SW480 (cell line): ENCODE measurements at places on chromosomes 7 and 10.
A peak's percentile ranks its signal among the peaks of the same experiment; 100 is the strongest.

DNA sequence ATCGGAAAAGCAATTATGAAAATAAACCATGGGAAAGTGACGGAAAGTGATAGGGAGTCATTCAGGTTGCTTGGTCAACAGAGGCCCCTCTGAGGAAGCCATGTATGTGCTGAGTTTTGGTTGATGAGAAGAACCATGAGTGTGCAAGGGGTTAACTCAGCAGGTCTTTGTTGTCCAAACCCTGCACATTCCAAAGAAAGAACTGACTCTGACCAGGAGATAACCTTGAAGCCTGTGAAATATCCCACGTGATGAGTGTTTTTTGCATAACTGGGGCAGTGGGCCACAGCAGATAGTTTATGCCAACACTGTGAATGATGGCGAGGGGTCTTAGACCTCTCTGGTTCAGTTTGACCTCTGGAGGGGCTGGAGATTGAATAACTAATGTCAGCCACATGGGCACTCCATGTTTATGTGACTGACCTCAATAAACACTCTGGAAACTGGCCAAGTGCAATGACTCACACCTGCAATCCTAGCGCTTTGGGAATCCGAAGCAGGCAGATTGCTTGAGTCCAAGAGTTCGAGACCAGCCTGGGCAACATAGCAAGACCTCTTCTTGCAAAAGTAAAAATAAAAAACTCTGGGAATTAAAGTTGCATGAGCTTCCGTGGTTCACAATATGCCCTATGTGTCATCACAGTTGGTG, 154.0 kb upstream of the FOXK1 start:
- no peak for DNase-seq

DNA sequence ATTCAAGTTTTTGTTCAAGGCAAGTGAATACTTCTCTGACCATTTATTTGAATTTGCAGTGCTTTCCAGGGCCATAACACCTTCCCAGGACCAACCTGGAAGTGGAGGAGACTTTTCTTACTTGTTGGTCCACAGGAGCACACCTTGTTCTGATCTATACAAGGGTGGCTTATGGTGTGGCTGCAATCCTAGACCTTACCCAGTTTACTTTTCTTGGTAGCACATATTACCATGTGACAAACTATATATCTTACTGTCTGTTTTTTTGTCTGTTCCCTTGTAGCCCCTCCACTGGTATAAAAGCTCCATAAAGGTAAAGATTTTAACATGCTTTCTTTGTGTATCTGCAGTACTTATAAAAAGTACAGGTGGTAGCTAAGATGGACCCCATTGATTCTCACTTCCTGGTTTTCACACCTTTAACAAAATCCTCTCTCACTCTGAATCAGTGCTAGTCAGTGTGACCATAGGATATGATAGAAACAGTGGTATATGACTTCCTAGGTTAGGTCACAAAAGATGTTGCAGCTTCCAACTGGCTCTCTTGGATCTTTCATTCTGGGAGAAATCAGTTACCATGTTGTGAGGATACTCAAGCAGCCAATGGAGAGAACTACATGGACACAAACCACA, 5.6 kb upstream of the ASB4 start:
- no peak for DNase-seq

DNA sequence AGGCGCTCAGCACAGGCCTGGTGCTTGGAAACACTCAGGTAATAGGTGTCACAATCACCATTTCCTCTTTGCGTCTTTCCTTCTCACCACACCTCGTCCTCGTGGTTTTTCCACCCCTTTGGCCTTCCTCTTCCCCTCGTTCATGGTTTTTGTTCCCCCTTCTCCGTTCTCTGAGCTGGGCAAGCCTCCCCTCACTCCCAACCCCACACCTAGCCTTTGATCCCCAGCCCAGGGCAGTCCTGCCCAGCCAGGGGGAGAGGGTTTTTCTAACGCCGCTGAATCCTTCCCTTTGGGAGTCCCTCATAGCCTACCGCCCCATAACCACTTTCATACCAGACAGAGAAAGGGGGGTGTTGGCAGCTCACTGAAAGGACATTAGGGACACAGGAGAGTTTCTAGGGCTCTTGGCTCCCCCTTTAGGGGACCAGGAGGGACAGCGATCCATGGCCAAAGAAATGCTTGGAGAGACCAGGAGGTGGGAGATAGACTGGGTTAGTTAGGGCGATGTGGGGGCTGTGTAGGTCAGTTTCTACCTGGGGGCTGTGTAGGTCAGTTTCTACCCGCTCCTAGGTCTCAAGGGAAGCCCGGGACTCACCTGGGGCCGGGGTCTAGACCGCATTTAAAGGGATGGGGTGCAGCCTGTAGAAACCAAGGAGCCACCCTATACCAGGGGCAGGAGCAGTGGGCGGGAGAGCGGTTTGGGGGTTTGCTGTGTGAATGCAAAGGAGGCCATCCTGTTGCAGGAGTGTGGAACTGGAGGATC, 1.4 kb downstream of the EPHB4 start:
- DNase-seq = peak; percentile 85

- DNase-seq = no peak
These were observed 68.4 kb upstream of the TMEM229A start for GRCh38 chr7:124101173-124101768.

DNA sequence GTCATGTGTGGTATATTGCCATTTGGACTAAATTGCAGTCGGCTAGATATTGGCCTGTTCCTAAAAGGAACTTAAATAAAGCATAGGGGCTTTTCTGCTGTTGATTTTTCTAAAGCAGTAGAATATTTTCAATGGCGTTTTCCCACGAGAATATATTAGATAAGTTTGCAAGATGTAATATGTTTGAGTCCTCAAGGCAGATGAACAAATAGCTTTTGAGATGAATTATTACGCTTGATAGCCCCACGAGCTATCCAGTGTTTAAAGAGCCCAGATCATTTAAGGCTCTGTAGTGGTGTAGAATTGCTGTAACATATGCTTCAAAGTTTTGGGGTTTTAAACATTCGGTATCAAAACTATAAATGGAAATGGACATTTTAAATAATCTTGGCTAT, 2.9 kb downstream of the CELF2 start:
- no peak for DNase-seq

DNA sequence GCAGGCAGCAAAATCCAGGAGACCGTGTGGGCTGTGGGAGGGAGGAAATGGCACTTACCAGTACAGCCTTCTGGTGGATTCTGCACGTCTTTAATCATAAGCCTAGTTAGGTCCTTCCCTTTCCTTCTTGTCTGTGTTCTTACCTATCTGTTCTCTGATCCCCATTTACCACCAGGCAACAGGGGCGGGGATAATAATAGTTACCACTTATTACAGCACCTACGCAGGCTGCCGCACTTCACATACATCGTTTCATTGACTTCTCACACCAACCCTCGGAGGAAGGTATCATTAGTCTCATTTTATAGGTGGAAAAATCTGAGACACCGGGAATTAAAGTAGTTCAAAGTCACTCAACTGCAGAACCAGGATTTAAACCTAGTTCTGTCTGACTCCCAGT, 4.5 kb upstream of the EPHA1 start:
- no peak for DNase-seq

GRCh38 chr10:51244748-51245490, 170.6 kb downstream of the PRKG1 start:
- DNase-seq = no peak

DNA sequence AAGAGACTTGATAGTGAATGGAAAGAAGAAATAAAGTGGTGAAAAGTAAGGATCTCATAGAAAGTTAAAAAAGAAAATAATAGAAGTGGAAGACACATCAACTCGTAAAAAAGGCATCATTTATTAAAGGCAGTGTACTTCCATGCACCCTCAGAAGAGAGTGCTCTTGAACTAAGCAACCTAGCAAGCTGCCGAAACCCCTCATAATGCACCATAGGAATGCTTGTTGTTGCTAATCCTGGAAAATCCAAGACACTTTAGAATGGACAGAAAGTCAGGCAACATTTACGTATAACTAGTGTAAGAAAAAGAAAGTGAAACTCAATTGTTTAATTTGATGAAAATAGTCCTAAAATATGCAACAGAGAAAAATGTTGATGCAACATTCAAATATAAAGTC, 12.8 kb downstream of the TFPI2 start:
- no peak for DNase-seq

DNA sequence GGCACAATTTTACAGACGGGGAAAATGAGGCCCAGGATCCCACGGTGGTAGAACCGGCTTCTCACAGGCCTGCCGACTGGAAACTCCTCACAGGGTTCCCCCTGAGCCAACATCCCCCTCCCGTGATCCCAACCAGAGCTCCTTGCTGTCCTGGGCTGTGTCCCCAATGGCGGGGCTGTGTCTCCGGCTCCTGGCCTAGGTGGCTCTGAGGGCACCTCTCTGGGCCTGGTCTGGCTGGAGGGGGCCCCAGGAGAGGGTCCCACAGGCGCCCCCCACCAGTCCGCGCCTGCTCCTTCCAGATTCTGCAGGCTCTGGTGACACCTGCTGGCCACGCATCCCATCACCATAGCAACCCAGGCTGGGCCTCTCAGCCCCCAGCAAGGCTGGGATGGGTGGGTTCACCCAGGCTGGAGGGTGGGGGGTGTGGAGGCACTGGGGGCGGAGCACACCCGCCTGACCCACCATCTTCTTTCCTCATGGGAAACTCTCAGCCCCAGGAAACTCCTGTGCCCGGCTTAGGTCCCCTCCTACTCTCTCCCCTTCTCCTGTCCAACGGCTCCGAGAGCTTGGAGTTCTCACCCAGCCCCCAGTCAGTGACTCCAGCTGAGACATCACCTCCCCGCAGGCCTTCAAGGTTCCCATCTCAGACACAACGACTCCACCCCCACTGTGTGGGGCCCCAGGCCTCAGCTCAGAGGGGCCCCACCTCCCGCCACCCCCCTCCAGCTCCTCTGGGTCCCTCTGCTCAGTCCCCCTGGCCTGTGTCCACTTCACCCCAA, 27.1 kb upstream of the TNRC18 start:
- no peak for DNase-seq

GRCh38 chr7:18889436-18889835, 228.0 kb downstream of the TWIST1 start:
- no peak for DNase-seq

- DNase-seq = no peak
These were observed 1238.9 kb downstream of the XPNPEP1 start for GRCh38 chr10:108684431-108684830.

DNA sequence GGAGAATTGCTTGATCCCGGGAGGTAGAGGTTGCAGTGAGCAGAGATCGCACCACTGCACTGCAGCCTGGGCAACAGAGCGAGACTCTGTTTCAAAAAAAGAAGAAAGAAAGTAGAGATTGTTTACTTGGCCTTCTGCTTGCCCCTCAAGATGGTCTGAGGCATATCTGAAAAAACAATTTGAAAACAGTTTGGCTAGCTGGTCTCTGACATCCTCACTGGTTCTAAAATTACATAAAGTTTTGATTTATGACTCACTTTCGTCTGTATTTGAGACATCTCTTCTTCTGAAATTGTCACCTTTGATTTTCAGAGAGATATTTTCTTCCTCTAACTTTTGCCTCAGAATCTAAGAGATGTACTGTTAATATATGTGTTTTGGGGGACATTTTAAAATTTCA, 49.6 kb upstream of the HELLS start:
- no peak for DNase-seq

DNA sequence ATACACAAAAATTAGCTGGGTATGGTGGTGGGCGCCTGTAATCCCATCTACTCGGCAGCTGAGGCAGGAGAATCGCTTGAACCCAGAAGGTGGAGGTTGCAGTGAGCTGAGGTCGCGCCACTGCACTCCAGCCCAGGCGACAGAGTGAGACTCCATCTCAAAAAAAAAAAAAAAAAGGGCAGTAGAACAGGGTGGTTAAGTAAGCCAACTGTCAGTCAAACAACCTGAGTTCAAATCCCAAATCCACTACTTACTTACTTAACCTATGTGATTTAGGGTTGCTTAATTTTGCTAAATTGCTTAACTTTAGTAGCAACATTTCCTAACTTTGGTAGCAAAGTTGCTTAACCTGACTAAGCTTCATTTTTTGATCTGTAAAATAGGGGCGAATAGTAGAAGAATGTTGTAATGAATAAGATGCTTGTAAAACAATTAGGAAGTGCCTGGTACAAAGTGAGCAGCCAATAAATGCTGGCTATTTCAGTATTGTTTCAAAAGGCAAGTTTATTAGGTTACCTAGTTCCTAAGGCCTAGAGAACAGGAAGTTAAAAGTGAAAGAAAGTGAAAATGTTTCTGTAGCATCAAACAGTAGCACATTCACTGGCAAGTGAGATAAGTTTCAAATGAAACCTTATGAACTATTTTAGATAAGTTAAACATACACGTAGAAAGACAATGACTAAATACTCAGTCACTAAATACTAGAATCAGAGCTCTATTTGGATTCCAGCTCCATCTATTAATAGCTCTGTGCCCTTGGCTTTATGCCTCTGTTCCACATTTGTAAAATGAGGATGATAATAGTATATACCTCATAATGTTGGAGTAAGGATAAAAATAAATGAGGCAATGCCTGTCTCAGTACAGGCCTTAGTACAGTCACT, 64.3 kb downstream of the HOXA1 start:
- no peak for DNase-seq

DNA sequence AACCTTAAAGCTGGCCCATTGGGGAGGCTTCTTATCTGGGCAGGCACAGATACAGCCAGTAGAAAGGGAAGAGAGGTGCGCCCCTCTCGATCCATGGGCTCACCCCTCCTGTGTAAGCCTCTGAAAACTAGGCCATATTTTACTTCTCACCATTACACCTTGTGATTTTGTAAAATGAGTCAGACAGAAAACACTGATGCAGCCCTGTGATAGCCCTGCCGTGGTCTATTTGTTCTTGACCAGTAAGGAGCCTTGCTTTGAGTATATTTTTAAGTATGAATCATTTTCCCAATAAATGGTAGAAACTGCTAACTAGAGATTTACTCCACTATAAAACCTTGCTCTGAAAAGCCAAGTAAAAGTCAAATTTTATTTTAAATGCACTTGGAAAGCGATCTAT, 329.8 kb upstream of the MBL2 start:
- DNase-seq = no peak

DNA sequence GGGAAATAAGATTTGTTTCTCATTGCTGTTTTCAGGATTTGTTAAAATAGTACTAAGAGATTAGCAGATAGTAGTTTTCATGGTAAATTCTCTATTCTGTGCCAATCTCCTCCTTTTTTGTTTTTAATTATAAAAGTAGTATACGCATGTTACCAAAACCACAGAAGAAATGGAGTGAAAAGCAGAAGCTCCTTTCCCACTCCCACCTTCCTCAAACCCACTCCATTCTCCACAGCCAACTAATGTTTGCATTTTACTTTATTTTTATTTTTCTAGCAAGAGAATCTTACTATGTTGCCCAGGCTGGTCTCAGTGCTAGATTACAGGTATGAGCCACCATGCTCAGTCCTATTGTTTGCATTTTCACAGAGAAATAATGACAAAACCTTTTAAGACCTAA, 4.5 kb upstream of the LRMDA start:
- no peak for DNase-seq
